Cortex of kidney (tissue), 1 donor: ENCODE measurements at places on chromosomes 12 and 14.

DNA sequence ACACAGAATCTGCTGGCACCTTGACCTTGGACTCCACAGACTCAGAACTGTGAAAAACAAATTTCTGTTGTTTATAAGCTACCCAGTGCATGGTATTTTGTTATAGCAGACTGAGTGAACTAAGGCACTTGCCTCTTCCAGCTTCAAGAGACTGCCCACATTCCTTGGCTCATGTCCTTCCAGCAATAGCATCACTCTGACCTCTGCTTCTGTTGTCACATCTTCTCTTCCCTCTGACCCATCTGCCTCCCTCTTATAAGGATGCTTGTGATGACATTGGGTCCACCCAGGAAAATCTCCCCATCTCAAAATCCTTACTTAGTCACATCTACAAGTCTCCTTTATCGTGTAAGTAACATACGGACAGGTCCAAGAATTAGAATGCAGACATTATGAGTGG is 200.4 kb downstream of the PIK3C2G start:
- no peak for DNase-seq

GRCh38 chr12:68911197-68911718 is 21.7 kb downstream of the CPM start:
- DNase-seq = no peak

DNA sequence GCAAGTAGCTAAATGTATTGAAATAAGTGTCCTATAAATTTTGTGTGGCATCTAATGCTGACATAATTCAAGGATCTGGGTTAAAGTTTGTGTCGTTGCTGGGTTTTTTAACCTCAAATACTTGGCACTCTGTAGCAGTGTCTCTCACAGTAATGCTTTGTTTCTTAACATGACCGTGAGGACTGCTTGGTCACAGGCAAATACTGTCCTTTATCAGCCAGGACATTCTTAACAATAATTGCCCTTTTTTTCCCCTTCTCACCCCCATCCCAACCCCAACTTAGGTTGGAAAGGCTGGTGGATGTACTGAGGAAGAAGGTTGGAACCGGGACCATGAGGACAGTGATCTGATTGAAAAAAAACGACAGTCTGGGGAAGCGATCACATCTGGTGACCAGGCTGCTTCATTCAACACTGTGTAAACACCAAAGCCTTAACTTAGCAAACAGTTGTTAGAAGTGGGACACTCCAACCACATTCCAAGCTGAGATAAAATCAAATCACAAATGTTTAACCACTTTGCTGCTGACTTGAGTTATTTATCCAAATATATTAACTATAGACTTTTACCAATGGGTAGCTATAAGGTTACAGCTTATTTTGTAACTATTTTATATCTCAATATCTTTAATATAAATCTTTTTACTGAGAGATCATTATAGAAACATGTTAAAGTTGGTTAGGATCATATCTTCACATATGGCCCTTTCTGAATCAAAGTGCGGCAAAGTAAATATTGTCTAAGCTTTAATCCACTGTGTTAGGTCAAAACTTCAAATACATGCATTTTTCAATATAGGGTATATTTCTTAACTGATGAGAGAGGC is 48.2 kb downstream of the FOXA1 start:
- no peak for DNase-seq

DNA sequence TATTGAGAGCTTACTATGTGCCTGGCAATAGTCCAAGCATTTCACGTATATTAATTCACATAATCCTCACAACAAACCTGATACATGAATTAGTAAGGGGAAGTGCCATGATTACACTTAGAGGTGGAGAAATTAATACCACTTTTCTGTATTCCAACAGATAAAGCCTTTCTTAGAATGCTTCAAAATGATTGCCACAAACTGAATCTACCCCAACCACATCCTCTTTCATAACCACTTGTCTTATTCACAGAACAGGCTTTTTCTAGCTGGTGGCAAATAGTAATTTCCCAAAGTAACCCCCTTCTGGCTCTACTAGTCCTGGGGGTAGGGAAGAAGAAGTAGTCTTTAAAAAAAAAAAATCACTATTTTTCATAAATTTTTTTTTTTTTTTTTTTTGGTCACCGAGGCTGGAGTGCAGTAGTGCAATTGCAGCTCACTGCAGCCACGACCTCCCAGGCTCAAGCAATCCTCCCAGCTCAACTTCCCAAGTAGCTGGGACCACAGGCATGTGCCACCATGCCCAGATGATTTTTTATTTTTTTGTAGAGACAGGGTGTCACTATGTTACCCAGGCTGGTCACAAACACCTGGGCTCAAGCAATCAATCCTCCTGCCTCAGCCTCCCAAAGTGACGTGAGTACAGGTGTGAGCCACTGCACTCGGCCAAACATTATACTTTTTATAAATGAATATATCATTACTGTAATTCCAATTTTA is 59.0 kb upstream of the ARID2 start:
- DNase-seq = no peak

DNA sequence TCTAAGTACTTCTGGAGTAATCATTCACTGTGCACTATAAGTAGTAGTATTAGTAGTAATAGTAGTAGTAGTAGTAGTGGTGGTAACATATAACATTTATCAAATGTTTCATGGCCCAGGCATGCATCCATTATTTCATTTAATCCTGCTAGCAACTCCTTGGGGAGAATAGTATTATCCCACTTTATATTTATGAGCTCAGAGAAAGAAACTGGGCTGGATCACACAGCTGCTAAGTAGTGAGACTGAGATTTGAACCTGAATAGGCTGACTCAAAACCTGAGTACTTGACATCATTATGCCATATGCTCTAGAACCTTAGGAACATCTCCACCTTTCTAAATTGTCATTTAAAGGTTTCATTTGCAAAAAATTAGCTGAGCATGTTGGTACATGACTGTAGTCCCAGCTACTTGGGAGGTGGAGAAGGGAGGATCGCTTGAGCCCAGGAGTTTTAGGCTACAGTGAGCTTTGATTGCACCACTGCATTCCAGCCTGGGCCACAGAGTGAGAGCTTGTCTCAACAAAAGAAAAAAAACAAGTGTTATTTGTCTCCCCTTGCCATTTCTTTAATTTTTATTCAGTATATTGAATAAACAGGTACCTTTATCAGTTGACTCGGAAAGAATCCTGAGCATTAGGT is 11.4 kb upstream of the NID2 start:
- DNase-seq = no peak

- DNase-seq = no peak
Measured at GRCh38 chr12:7610006-7610405, 55.7 kb downstream of the APOBEC1 start.

GRCh38 chr12:133233993-133234564 is 1.6 kb downstream of the ANHX start:
- DNase-seq = no peak

GRCh38 chr12:107774349-107775029 is at the start of gene ASCL4:
TSS of gene ASCL4 (plus strand) at chr12:107774704. CDS start at chr12:107775219, 515 bp downstream.
- DNase-seq = no peak

DNA sequence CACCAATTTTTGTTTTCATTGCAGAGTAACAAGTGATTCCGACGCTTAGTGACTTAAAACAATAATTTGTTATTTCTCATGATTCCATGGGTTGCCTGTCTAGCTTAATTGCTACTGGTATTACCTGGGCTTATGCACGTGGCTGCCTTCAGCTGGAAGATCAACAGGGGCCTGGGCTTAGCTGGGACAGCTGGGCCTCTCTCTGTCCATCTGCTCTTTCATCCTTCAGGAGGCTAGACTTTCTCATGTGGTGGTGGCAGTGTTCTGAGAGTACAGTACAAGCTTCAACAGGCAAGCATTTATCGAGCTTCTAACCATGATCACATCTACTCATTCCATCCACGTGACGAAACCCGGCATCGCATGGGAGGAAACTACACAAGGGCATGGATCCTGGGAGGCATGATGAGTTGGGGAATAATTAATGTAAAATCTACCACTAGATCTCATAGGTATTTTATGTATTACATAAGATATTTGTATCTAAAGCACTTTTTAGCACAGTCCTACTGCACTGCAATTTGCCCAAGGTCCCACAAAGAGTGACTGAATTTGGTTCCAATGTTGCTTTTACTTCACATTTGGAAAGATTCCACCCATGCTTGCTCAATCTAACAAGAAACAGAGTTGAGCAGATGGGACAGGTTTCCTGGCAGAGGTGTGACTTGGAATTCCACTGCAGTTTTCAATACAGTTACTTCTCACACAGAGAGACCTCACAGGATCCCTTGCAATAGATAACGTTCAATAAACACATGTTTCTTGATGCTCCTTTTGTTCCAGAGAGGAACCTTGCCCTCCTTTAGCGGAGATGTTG is 153.1 kb upstream of the FRMD6 start:
- no peak for DNase-seq

DNA sequence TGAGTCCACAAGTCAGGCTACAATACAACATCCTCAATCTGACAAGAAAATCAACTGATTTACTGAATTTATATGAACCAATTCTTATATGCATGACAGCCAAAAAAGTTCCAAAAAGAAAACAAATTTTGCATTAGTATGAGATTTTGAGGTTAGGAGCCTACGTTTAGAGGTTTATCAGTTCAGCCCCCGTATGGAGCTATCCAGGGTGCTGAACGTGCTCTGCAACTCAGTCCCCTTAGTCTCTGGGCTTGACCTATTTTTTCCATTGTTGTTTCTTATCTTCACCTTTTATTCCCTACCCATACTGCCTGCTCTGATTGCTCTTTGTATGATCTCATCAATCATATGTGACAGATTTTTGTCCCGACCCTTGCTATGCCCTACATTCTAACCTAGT is 693.0 kb downstream of the NRXN3 start:
- DNase-seq = no peak

- no peak for DNase-seq
Measured at GRCh38 chr12:102437511-102437910, 42.9 kb downstream of the IGF1 start.

GRCh38 chr14:39426605-39427004 is 5.6 kb downstream of the FBXO33 start:
- DNase-seq = no peak

DNA sequence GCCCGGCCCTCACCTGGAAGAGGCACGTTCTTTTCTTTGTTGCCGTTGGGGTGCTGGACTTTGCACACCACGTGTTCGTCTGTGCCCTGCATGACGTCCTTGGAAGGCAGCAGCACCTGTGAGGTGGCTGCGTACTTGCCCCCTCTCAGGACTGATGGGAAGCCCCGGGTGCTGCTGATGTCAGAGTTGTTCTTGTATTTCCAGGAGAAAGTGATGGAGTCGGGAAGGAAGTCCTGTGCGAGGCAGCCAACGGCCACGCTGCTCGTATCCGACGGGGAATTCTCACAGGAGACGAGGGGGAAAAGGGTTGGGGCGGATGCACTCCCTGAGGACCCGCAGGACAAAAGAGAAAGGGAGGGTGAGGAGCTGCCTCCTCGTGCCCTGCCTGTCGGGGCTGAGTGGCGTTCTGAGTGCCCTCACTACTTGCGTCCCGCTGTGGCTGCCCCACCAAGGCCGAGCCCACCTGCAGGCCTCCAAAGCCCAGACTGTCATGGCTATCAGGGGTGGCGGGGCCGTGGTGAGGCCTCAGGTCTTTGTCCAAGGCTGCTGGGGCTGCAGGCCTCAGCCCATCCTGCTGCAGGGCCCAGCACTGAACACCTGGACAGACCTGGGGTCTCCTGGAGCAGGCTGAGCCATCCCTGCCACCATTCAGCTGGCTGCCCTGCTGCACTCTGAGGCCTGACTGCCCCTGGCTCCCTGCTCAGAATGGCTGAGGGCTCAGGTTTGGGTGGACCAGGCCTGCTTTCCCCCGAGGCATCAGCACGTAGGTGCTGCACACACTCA is 329.7 kb downstream of the TMEM121 start:
- DNase-seq = no peak

DNA sequence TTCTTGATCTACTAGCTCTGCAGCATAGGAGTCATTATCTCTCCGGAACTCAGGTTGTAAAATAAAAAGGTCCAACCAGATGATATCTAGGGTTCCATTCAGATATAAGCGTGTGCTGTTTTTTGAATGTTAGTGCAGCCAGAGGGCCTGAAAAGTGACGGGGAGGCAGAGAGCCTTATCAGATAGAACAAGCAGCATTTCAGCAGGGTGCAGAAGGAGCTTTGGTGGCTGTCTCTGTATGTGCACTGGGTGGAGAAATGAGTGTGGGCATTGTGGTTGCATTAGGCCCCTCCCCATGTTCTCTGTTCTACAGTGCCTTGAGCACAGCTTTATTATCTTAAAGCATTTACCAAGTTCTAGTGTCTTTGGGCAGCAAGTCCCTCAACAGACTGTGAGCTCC is 275.1 kb downstream of the NRXN3 start:
- DNase-seq = no peak

DNA sequence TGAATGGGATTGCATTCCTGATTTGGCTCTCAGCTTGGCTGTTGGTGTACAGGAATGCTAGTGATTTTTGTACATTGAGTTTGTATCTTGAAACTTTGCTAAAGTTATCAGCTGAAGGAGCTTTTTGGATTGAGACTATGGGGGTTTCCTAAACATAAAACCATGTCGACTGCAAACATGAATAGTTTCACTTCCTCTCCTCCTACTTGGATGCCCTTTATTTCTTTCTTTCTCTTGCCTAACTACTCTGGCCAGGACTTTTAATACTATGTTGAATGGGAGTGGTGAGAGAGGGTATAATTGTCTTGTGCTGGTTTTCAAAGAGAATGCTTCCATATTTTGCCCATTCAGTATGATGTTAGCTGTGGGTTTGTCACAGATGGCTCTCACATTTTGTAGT is 141.5 kb downstream of the CEP83 start:
- no peak for DNase-seq

DNA sequence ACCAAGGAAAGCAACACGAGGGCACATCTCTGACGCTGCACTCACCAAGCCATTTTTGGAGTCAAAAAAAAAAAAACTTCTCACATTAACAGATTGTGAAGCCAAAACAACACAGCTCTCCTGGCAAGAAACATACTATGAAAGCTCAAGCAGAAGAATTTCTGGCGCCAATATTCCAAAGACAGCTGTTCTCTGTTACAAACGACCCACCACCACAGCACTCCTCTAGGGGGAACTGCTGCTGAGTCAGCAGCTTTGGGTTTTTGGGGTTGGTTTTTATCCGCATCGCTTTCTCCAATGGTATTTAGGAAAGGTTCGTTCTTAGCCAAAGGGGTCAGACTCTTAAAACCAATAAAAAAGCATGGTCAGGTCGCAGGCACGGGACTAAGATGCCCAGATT is 379.4 kb downstream of the RPS29 start:
- no peak for DNase-seq

DNA sequence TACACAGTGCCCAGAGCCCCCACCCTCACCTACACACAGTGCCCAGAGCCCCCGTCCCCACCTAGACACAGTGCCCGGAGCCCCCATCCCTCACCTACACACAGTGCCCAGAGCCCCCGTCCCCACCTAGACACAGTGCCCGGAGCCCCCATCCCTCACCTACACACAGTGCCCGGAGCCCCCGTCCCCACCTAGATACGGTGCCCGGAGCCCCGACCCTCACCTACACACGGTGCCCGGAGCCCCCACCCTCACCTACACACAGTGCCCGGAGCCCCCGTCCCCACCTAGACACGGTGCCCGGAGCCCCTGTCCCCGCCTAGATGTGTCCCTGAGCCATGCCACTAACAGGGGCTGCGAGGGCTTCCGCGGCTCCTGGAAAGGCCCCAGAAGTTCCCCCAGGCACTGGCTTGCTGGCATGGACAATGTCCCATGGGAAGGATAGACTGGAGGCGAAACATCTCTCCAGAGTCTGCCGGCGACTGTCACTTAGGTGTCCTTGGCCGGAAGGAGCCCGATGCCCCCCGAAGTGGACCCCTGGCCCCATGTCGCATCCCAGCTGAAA is 146.0 kb downstream of the PIWIL1 start:
- DNase-seq = no peak
